ENCODE measurements at places on chromosomes 4 and X.

DNA sequence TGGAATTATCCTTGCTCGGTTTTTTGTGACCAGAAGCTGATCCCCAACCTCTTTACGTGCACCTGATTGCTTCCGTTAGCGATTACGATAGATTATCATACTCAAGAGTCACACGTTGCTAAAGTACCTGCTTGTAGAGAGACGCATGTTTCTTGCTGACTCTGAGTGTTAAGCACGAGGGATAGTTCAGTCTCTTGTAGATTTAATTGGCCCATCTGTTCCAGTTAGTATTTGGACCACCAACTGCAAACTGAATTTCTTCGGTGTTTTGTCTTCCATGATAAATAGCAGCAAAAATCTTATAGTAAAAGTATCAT, 516 bp upstream of the COX18 start:
- no peak for DNase-seq

DNA sequence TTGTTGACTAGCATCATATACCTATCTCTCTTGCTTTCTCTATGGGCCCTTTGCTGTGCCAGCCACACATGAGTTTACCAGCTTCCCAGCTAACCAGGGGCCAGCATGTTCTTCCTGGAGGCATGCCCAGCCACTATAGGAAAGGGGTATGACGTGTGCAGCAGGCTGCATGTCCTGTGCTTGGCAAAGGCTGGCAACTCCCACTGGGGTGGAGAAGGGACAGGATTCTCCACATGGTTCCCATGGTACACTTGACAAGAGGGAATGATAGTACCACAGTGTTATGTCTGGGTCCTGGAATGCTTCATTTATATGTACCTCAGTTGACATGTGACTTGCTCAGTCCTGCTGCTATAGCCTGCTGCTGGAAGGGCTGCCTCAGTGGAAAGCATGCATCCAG, 78.8 kb downstream of the TMEM164 start:
- no peak for DNase-seq

GRCh38 chr4:184286358-184286757, 68.7 kb upstream of the ENPP6 start:
- DNase-seq = no peak

DNA sequence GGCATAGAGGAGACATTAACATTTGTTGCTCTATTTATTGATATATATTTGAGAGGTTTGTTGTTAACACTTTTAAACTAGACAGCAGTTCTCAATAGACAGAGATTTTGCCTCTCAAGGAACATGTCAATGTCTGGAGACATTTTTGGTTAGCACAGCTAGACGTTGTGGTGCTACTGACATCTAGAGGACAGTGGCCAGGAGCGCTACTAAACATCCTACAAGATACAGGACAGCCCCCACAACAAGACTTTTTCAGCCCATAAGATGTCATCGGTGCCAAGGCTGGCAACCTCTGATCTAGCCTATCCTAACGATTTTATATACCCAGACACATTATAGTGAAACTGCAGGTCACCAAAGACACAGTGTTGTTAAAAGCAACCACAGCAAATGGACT, 18.4 kb upstream of the CTSO start:
- no peak for DNase-seq

DNA sequence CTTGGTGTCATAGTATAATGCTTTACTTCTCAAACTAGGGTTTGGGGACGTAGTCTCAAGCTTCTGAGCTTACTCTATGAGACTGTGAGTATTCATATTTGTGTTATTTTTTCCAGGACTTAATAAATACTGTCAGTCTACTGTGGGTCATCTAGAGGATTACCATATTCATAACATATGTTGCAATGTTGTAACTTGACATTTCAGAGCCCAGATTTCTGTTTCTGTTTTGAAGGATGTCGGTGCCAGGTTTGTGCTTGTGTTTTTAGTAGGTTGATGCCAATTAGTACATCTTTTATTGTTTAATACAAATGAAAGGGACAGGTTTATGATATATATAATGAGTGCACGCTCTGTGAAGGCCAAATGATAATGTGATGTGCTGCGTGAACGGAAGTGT, 69.6 kb downstream of the SPANXN4 start:
- no peak for DNase-seq

GRCh38 chr4:183401473-183401872, 43.0 kb upstream of the CDKN2AIP start:
- no peak for DNase-seq

DNA sequence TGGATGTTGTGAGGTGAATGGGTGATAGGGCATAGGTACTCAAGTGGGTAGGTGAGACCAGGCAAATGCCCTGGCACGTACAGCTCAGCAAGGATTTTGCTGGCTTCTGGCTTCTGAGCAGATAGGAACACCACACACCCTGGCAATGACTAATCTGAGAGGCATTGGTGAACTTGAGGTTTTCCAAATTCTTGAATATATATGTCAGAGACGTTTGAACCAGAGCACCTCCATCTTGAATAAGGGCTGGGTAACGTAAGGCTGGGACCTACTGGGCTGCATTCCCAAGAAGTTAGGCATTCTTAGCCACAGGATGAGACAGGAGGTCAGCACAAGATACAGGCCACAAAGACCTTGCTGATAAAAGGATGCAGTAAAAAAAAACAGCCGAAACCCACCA, 204.5 kb downstream of the NLGN4X start:
- DNase-seq = no peak

DNA sequence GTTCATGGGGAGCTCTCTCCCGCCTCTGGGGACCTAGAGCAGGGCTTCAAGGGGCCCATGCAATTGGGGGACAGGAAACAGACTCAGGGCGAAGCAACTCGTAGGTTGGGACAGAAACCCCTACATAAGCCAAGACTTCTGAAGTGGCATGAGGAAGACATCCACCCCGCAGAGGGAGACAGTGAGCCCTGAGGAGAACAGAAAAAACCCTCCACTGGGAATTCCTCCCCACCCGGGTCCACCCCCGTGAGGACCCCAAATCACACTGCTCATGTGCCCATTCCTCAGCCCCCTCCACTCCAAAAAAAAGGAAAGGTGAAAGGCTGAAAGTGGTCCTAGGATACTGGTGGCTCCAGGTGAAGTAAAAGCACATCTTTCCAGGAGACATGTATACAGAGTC, 74.0 kb downstream of the CPZ start:
- DNase-seq = no peak

DNA sequence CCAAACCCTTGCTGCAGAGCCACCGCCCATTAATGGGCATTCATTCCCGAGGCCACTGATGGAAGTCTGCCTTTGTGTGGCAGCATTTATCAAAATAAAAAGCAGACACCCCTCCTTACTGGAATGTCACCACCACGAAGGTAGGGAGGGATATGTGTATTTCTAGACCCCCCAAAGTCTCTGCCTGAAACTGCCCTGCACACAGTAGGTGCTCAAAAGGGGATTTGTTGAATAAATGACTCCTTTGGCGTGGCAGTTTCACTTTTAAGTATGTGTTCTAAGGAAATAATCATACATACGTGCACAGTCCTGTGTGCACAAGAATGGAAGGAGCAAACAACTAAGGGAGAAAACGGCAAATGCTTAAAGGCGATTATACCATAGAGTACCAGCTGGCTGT, 23.6 kb upstream of the GLOD5 start:
- no peak for DNase-seq

DNA sequence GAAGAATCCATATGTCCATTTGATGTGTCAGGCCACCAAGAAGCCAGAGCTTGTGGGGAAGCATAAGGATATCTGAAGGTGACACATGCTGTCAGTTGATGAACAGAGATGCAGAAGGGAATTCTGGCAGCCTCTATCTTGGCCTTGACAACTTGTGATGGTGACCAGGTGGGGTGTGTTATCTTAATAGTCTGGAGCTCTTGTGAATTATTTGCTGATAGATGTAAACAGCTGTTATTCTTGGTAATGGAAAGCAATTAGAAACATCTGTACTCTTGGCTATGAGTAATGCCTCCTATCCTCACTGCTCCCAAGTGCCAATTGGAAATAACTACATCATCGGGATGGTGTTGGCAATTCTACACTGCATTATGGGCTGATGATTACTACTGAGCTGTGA, 51.9 kb downstream of the NAA11 start:
- DNase-seq = no peak

Measured in T-helper 2 cell treated with Interferon-gamma antibody and Interleukin-4, amounts not matched to agents 5 μg/mL and 100 μg/mL, for 36 hours (primary cell).